ENCODE measurements at places on chromosomes 11 and 22.
A peak's percentile ranks its signal among the peaks of the same experiment; 100 is the strongest.

GRCh38 chr11:121119440-121119839, 18.4 kb downstream of the TECTA start:
- DNase-seq: no peak

GRCh38 chr22:17767233-17768065, 6.8 kb downstream of the BID start:
- peak; percentile 59 for DNase-seq

GRCh38 chr11:14148653-14149273, 186.2 kb downstream of the SPON1 start:
- DNase-seq: peak; percentile 39

- DNase-seq: no peak
Observed at GRCh38 chr11:40134820-40135570, 1324.5 kb downstream of the LRRC4C start.

- DNase-seq: no peak
Observed at GRCh38 chr11:126544108-126545056, 188.9 kb downstream of the ST3GAL4 start.

- no peak for DNase-seq
Observed at GRCh38 chr11:130737041-130737830, 179.0 kb downstream of the SNX19 start.

GRCh38 chr11:19405966-19406365, 165.2 kb upstream of the E2F8 start:
- DNase-seq: no peak

GRCh38 chr11:57560146-57560545, 7.3 kb downstream of the UBE2L6 start:
- DNase-seq: no peak

GRCh38 chr11:10413268-10413667, 41.8 kb upstream of the AMPD3 start:
- DNase-seq: peak; percentile 67

GRCh38 chr11:122362381-122362780, 246.4 kb upstream of the BLID start:
- no peak for DNase-seq

GRCh38 chr11:20844630-20845029, 175.2 kb downstream of the NELL1 start:
- no peak for DNase-seq

DNA sequence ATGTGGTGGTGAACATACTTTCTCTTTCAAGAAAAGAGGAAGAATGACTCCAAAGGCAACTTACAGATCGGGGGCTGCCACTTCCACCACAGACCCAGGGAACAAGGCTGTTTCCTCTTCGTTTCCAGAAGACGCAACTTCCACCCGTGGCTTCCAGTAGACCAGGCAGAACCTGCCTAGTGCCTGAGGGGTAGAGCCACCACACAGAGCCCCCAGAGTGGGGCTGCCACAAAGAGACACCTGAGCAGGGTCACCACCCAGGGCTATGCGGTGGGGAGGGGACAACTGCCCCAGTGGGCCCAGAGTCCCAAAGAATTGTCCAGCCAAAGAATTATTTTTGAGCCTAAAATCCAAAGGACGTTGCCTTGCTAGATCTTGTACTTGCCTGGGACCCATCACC, 16.7 kb upstream of the PHF21B start:
- DNase-seq: no peak

DNA sequence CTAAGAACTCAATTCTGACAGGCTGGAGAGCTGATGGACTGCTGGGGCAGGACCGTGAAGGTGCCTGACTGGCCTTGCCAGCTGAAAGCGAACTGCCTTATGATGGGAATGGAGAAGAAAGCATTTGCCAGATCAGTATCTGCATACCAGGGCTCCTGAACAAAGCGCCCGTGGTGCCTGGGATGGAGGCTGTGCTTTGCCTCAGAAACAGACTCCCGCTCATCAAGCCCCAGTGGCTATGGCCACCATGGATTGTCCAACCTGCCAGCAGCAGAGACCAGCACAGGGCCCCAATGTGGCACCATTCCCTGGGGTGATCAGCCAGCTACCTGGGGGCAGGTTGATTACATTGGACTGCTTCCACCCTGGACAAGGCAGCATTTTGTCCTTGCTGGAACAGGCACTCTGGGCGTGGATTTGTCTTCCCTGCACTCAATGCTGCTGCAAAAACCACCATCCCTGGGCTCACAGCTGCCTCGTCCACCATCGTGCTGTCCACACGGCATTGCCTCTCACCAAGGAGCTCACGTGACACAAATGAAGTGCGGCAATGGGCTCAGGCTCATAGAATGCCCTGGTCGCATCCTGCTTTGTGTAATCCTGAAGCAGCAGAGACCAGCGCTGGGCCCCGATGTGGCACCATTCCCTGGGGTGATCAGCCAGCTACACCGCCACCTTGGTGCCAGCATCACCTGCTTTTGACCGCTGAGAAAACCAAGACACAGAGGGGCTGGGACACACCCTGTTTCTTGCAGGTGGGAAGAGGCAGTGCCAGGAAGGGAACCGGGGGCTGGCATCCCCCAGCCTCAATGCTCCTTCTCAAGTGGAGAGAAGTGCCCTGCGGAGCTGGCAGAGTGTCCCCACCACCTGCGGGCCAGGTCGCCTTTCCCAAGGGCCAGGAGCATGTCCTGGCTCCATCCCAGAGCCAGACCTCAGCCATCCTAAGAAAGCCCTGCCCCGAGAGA, 1367.5 kb downstream of the BRD1 start:
- DNase-seq: no peak

DNA sequence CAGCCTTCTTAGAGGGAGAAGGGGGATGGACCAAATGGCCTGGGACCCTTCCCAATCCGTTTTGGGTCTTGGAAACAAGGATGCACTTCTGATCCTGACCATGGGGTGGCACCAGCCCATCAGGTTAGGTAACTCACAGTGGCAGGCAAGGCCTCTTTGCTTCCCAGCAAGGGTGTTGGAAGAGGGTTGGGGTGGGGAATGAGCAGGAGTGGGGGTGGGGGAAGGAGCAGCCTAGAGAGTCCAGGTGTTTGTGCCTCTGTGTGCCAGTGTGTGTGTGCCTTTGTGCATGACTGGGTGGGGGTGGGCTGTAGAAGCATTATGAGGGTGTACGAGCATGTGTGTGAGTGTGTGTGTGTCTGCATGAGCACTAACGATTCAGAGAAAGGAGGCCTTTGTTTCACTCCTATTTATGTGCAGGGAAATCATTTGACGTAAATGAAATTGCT, 213.1 kb downstream of the INSC start:
- no peak for DNase-seq

- DNase-seq: no peak
Observed at GRCh38 chr22:27561286-27561904, 240.2 kb downstream of the MN1 start.

DNA sequence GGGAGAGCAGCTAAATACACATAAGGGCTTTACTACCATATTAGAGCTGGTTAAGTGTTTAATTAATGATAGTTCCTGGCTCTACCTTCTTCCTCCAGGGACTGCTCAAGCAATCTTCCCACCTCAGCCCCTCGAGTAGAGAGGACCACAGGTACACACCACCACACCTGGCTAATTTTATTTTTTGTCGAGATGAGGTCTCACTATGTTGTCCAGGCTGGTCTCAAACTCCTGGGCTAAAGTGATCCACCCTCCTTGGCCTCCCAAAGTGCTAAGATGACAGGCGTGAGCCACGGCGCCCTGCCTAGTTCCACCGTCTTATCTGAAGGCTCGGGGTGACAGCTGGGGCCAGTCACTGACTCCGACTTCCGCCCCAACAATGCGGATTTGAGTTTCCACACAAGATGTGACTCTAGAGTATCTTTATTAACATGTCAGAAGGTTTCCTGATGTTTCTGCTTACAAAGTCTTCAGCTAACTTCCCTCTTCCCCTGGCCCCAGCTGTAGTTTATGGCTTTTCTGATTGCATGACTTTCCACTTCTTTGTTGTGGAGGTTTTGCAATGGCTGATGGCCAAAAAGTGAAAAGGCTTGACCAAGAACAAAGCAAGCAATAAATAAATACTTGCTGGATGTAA, 16.8 kb downstream of the TPST2 start:
- no peak for DNase-seq

- no peak for DNase-seq
Observed at GRCh38 chr11:933142-933851, 7.6 kb downstream of the AP2A2 start.

GRCh38 chr22:28091486-28091885, 172.4 kb upstream of the PITPNB start:
- no peak for DNase-seq

DNA sequence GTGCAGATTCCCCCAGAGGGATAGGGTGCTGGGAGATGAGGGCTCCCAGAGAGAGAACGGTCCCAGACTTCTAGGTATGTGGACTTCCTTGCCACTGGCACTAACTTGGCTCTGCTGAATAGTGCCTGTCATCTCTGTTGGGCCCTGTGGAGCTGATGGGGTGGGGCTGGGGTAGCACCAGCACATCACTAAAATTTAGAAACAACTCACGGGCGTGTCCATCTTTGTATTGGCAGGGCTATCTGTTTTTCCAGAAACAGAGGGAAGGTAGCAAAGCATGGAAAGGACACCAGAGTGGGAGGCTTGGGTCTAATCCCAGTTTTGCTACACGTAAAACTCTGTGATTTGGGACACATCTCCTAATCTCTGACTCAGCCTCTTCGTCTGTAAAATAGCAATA, 25.8 kb downstream of the SWAP70 start:
- DNase-seq: no peak

DNA sequence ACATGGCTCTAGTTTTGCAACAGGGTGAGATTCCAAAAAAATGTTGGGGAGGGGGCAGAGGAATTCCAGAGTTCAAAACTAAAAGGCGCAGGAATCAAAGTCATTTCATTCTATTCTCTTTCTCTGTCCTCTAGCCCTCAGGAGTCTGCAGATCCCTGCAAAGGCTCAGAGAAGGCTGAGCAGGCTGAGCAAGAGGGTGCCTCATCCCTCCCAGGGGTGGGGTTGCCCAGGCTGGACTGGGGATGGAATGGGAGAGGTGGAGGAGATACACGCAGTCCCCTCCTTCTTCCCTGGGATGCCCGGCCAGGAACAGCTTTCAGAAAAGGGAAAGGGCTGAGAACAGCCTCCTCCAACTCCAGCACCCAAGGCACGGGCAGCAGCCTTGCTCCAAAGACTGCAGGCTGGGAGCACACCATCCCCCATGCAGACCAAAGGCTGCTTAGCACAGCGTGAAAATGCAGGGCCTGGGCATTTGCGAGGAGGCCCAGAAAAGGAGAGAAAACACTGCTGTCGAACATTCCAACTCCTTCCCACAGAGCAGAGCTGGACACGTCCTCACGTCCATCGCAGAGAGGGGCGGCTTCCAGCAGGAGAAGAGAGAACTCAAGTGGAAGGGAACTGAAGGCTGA, 51.8 kb downstream of the MN1 start:
- DNase-seq: no peak

DNA sequence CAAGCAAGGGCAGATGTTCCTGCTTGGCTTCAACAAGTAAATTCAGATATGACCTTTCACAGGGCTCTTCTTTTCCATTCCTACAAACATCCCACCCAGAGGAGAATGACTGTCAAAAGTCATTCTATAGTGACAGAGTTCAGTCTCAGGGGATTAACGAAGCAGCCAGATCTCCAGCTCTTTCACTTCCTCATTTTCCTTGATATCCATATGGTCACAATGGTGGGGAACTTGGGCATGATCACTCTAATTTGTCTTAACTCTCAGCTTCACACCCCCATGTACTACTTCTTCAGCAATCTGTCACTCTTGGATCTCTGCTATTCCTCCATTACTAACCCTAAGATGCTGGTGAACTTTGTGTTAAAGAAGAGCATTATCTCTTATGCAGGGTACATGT, 15.0 kb upstream of the OR8B8 start:
- DNase-seq: no peak

GRCh38 chr11:61699737-61700160, 19.6 kb downstream of the DAGLA start:
- no peak for DNase-seq

GRCh38 chr11:11073996-11074395, 216.1 kb upstream of the ZBED5 start:
- DNase-seq: no peak

GRCh38 chr11:123799438-123799837, 6.7 kb downstream of the OR6M1 start:
- DNase-seq: no peak

GRCh38 chr22:17999851-18000250, 24.5 kb downstream of the MICAL3 start:
- DNase-seq: peak; percentile 26

DNA sequence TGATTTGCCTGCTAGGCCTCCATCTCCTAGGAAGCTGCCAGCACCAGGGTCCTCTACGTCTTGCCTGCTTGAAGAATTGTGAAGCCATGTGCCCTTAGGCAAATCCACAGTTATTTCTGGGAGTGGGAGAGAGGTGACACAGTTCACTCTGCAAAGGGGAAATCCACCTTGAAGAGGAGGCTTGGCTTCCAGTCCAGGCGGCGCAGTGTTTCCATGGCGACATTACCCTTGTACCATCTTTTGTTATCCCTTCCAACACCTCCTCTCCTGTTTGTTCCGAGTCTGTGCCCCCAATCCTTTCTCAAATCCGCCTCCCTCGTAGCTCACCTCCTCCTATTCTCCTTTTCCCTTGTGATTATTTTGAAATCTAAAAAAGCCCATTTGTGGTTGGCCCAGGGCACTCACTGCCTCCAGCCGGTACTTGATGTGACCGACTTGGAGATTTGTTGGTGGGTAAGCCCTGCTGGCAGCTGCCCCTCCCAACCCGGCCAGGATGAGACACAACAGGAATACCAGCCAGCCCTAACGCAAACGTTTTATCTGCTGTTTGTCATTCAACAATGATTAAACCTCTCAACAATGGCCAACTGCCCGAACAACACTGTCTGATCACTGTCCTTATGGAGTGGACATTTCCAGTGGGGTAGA, 18.4 kb downstream of the SYT13 start:
- DNase-seq: no peak

DNA sequence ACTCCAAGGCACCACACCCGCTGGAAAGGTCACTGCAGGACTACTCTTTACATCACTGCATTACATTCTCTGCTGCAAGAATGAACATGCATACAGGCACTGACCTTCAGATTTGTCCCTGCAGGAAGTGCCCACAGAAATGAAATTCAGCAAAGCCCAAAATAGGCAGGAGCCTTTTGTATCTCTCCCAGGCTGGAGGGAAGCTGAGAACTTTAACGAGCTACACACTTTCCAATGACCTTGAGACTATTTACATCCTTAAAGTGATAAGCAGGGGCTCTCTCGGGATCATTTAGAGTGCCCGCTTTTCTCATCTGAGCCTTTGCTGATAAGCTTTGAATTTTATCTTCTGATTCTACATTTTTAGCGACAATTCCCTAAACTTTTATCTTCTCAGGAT, 12.5 kb downstream of the FEZ1 start:
- DNase-seq: no peak

DNA sequence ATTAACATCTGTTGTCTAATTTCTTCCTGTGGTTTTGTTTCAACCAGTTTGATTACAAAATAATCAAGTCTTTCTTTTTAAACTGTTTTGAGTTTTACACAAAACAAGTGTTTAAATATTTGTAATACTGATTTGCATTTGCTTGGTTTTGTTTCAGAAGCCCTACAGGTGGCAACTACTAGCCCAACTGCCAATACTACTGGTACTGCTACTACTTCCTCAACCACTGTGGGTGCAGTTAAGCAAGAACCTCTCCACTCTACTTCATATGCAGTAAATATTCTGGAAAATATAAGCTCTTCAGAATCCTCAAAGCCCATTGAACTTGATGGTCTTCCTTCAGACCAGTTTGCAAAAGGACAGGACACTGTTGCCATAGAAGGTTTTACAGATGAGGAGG, 61.1 kb downstream of the QSER1 start:
- DNase-seq: no peak

GRCh38 chr11:106076171-106076918, 802 bp downstream of the KBTBD3 start:
- no peak for DNase-seq

- DNase-seq: no peak
Observed at GRCh38 chr22:37843741-37844089, 419 bp downstream of the ANKRD54 start.

- no peak for DNase-seq
Observed at GRCh38 chr11:57244911-57245310, 7.9 kb upstream of the APLNR start.
